ENCODE measurements at places on chromosomes 5 and 9.

DNA sequence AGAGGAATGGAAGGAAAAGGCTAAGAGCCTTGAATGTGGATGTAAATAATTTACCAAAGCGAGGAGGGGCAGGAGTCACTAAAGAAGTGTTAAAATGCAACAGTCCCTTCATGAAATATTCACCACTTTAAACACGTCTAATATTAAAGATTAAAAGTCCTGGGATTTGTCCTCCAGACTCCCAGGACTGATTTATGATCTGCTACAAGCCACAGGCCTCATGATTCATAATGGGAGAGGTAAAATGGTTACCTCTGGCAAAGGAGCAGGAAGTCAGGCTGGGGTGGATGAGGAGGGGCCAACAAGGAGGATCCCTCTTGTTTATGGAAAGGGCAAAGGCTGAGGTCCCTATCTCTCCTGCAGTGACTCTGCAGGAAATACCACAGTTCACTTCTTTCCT, 292.4 kb downstream of the TRIM32 start:
- H3K27me3 ChIP-seq, result no peaks in the 10 kb centered on the region
- DNase-seq, result no peak
- no peak overlapping the region for H3K27ac ChIP-seq
- no peaks in the 10 kb centered on the region for H3K4me1 ChIP-seq
- H3K36me3 ChIP-seq, result no peaks in the 10 kb centered on the region

- no peak overlapping the region for H3K27ac ChIP-seq
- H3K27me3 ChIP-seq, result no peaks in the 10 kb centered on the region
- no peaks in the 10 kb centered on the region for H3K36me3 ChIP-seq
- DNase-seq, result peak; percentile 42
- H3K4me1 ChIP-seq, result peaks cover 19% of the 10 kb centered on the region
Observed at GRCh38 chr5:10329820-10330481, 22.2 kb upstream of the CMBL start.

- H3K4me1 ChIP-seq, result no peaks in the 10 kb centered on the region
- H3K27ac ChIP-seq, result no peak overlapping the region
- H3K27me3 ChIP-seq, result no peaks in the 10 kb centered on the region
- H3K36me3 ChIP-seq, result no peaks in the 10 kb centered on the region
- no peak overlapping the region for H3K4me3 ChIP-seq
- no peak for DNase-seq
Observed at GRCh38 chr5:175107865-175108264, 336.1 kb downstream of the DRD1 start.

DNA sequence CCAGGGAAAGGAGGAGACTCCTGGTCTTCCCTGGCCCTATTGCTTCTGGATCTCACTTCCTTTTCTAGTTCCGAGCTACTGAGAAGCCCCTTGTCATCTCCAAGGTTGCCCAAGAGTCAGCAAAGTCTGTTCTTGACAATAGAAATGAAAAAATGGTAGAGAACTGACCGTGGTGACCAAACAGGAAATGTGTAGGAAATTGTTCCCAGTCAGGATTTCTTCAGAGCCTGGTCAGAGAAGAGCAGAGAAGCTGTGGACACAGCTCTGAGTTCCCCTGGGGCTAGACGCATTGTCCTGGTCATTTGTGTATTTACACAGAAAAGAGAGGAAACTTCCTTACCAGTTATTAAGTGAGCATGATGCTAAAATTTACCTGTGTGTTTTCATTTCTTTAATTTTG, 35.6 kb downstream of the S1PR3 start:
- H3K36me3 ChIP-seq, result no peaks in the 10 kb centered on the region
- no peak overlapping the region for H3K4me3 ChIP-seq
- DNase-seq, result no peak
- no peaks in the 10 kb centered on the region for H3K27me3 ChIP-seq
- no peak overlapping the region for H3K27ac ChIP-seq

DNA sequence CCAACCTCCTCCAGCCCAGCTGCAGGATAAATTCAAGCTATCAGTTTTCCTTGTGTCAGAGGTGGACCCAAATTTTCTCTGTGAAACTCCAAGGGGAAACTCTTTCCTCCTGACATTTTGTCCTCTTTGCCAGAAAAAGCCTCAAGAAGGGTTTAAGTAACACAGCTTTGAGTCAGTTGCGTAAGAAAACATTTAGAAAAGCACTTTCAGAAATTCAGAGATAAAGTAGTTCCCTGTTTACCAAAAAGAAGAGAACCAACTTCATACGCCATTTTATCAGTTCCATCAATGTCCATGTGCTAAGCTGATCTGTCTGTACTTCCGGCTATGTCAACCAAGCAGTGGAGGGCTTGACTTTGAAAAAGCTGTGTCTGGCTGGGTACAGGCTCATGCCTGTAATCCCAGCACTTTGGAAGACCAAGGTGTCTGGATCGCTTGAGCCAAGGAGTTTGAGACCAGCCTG, 19.9 kb upstream of the SUSD1 start:
- DNase-seq, result no peak
- no peaks in the 10 kb centered on the region for H3K36me3 ChIP-seq
- no peak overlapping the region for H3K4me3 ChIP-seq
- no peak overlapping the region for H3K27ac ChIP-seq
- H3K27me3 ChIP-seq, result no peaks in the 10 kb centered on the region

GRCh38 chr9:115978091-115978490, 175.5 kb upstream of the PAPPA start:
- no peaks in the 10 kb centered on the region for H3K27me3 ChIP-seq
- peaks cover 9% of the 10 kb centered on the region for H3K4me1 ChIP-seq
- H3K4me3 ChIP-seq, result no peak overlapping the region
- no peak overlapping the region for H3K27ac ChIP-seq
- no peak for DNase-seq

DNA sequence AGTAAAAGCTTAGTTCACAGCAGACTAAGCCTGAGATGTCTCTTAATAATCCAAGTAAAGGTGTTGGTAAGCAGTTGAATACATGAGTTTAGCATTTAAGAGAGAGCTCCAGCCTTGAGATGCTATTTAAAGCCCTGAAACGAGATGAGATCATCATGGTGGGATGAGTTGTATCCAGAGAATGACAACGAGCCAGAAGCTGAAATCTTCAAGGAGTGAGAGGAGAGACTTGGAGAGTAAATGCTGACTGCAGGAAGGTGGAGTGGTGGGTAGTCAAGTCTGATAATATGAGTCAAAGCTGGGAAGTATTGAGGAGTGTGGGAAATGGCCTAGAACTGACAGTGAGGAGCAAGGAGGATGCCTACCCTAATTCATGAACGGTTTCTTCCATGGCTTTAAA, 53.7 kb downstream of the PLAC8L1 start:
- H3K4me1 ChIP-seq, result no peaks in the 10 kb centered on the region
- DNase-seq, result no peak
- H3K4me3 ChIP-seq, result no peak overlapping the region
- no peaks in the 10 kb centered on the region for H3K27me3 ChIP-seq

- no peaks in the 10 kb centered on the region for H3K27me3 ChIP-seq
- no peaks in the 10 kb centered on the region for H3K4me1 ChIP-seq
- no peak overlapping the region for H3K4me3 ChIP-seq
Observed at GRCh38 chr9:121678501-121679022, 27.1 kb downstream of the DAB2IP start.

- H3K27ac ChIP-seq, result peak overlapping the region; percentile 77
- peaks cover 36% of the 10 kb centered on the region for H3K4me1 ChIP-seq
- H3K4me3 ChIP-seq, result no peak overlapping the region
- H3K27me3 ChIP-seq, result no peaks in the 10 kb centered on the region
- no peaks in the 10 kb centered on the region for H3K36me3 ChIP-seq
Observed at GRCh38 chr9:83153030-83153429, 90.1 kb upstream of the RASEF start.

DNA sequence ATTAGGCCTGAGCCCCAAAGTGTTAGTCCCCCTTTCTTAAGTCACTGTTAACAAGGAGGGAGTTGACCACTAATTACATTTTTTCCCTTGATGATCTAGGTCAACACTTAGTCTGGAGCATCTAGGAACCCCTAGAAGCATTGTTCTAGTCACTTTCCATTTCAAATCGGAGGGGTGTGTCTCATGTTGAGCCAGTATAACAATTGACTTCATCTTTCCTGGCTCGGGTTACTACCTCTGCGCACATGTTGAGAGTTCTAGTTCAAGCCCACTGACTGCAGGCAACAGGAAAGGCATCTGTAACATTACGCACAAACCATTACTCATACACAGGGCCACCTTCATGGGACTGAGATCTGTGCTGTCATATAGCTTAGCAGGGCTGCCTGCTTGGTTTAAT, 164.9 kb downstream of the NTRK2 start:
- H3K36me3 ChIP-seq, result no peaks in the 10 kb centered on the region
- H3K27me3 ChIP-seq, result no peaks in the 10 kb centered on the region
- no peak for DNase-seq
- H3K4me1 ChIP-seq, result no peaks in the 10 kb centered on the region

DNA sequence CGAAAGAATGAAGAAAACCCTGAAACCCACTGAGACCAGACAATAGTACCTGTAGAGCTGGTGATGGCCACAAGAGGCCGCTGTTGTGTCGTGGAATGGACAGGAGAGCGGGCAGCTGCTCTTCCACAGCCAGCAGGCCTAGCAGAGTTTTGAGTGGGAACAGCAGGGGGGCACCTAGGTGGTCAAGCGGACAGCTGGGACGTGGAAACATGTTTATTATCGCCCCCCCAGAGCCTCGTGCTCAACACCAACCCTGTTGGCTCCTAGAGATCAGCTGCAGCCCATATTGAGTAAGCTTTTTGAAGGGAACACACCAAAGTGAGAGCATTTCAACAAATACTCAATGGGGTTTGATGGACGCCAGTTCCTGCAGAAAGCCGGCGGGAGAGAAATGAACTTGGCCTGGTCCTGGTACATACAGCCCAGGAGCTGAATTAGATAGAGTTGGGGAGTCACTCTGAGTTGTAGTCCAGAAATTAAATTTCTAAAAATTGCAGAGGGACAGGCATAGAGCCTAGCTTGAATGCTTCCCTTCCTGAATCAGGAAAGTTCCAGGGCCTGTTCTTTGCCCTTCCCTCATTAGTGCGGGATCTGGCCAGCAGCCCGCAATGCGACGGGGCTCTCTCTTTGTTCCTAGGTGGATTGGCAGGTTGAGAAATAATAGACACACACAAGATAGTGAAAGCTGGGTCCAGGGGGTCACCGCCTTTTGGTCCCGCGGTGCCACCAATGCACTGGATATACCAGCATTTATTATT, 33.8 kb downstream of the MFAP3 start:
- no peaks in the 10 kb centered on the region for H3K36me3 ChIP-seq
- DNase-seq, result peak; percentile 83
- no peak overlapping the region for H3K27ac ChIP-seq

DNA sequence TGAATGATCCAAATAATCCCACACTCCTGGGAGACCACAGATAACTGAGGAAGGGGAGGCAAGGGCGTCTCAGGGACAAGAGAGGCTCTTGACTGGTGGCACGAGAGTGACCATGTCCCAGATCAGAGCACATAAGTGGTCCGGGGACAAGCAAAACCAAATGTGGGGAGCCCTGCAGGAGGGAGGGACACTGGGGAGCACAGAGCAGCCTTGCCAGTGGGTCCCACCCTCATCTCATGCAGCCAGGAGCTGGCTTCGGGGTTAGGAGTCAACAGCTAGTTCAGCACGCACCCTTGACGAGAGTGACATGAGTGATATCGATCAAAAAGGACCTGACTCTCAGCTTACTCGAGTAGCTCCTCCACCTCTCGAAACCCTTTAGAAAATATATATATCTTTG, 16.5 kb upstream of the UBE2QL1 start:
- no peak overlapping the region for H3K27ac ChIP-seq
- H3K4me1 ChIP-seq, result no peaks in the 10 kb centered on the region
- no peak overlapping the region for H3K4me3 ChIP-seq

DNA sequence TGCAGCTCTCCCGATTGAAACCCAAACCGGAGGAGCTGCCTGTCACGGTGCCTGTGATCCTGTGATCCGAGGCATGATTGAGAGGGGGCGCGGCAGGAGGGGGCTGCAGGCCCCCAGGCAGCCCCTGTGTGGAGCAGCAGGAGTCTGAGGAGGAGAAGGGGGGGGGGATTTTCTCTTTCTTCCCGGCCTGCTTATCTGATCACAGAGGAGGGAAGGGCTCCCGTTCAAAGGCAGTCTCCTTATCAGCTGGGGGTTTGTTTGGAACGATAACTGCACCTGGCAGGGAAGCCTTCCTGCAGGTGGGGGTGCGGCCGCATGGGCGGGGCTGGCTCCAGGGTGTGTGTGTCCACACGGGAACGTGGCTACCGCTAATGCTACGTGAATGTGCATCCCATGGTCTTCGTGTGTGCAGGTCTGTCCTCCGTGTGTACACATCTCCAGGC, 38.4 kb downstream of the LMX1B start:
- H3K36me3 ChIP-seq, result no peaks in the 10 kb centered on the region
- no peaks in the 10 kb centered on the region for H3K4me1 ChIP-seq
- H3K27me3 ChIP-seq, result no peaks in the 10 kb centered on the region
- no peak overlapping the region for H3K4me3 ChIP-seq
- DNase-seq, result peak; percentile 38

DNA sequence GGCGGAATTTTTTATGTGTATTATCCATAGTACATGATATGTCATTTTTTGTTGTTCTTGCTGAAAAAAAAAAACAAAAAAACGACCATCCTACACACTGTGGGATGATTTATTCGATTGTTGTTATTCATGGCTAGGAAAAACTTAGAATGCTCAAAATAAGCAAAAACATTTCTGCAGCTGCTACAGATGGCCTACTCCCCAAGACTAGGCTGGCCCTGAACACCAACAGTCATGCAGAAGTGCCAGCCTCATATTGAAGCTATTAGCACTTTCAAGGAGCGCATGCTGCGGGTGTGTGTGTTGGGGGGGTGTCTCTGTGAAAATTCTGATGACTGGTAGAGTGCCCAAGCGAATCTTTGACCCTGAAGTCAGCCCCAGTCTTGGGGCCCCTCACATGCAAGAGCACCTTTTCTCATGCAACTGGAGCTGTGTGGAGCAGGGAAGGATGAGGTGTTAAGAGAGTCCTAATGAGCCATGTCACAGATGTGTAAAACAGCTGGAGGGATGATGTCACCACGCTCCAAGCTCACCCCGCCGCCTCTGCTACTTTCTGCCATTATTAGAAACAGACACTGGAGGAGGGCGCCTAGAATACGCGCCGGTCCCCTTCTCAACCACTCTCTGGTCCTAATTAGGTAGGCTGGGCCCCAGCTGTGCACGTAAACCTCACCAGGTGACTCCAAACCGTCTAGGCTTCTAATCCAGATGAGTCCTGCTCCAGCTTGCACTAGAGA, 61.0 kb upstream of the SMIM23 start:
- H3K27me3 ChIP-seq, result no peaks in the 10 kb centered on the region
- no peaks in the 10 kb centered on the region for H3K36me3 ChIP-seq
- DNase-seq, result no peak
- no peaks in the 10 kb centered on the region for H3K4me1 ChIP-seq
- no peak overlapping the region for H3K27ac ChIP-seq

DNA sequence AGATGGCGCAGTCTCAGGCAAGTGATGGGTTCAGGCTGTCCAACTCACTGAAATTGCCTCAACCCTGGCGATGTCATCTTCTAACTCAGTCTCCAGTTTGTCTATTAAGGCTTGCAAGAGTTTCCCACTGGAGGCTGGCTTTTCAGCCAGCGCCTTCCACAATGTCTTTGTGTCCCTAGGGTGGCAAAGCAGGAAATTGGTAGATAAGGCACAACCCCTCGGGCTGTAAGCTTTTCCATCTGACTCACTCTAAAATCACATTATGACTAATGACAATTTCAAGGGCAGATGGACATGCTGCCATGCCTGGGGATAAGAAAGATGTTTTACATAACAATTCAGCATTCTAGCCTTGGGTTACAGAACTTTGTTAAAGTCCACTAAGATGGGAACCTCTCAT, 61.9 kb downstream of the MROH2B start:
- H3K4me3 ChIP-seq, result no peak overlapping the region
- H3K27ac ChIP-seq, result no peak overlapping the region
- H3K27me3 ChIP-seq, result no peaks in the 10 kb centered on the region
- no peaks in the 10 kb centered on the region for H3K4me1 ChIP-seq

GRCh38 chr5:74272024-74272775, 368.3 kb downstream of the ENC1 start:
- H3K36me3 ChIP-seq, result no peaks in the 10 kb centered on the region
- H3K27ac ChIP-seq, result no peak overlapping the region
- H3K4me1 ChIP-seq, result peaks cover 8% of the 10 kb centered on the region
- no peak overlapping the region for H3K4me3 ChIP-seq
- no peak for DNase-seq
